ENCODE measurements at places on chromosomes 5 and 9.

GRCh38 chr9:69317081-69317480, 7.9 kb upstream of the ENTREP1 start:
- no peak for DNase-seq

GRCh38 chr9:98833090-98833956, 25.9 kb downstream of the GALNT12 start:
- DNase-seq = no peak

DNA sequence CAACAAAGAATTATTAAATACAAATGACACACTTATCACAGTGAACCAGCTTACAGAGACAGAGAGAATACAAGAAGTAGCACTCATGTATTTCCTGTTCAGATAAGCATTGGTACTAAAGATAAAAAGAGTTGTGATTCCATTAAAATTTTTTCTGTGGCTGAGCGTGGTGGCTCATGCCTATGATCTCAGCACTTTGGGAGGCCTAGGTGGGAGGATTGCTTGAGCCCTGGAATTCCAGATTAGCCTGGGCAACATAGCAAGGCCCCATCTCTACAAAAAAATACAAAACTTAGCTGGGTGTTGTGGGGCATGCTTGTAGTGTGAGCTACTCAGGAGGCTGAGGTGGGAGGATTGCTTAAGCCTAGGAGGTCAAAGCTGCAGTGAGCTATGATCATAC, 32.9 kb downstream of the FCHO2 start:
- DNase-seq = no peak

GRCh38 chr5:90274216-90274615, 135.3 kb downstream of the CETN3 start:
- no peak for DNase-seq

- DNase-seq = no peak
Observed at GRCh38 chr5:78360674-78360923, 182 bp downstream of the SCAMP1 start.

DNA sequence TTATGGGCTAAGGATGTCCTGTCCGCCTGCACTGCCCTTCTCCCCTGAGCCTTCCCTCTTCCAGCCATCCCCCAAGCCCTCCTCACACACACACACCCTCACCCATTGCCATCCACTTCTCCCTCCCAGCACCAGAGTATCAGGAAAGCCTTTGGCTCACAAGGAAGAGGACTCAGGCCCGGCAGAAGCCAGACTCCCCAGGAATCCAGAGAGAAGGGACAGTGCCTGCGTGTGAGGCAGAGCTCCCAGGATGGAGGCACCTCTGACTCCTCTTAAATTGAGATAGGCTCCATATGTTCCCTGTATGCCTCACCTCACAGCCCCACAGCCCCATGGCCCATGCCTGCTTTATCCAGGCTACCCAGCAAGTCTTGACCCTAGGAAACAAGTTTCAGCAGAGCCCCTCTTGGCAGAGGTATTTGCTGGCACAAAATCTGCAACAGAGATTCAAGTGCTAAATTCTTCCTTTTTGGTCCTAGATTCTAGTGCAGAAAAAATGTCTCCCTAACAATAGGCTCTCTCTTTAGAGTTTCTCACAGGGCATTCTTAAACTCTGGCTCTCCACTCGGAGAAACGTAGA, 761 bp downstream of the IL17B start:
- DNase-seq = no peak

DNA sequence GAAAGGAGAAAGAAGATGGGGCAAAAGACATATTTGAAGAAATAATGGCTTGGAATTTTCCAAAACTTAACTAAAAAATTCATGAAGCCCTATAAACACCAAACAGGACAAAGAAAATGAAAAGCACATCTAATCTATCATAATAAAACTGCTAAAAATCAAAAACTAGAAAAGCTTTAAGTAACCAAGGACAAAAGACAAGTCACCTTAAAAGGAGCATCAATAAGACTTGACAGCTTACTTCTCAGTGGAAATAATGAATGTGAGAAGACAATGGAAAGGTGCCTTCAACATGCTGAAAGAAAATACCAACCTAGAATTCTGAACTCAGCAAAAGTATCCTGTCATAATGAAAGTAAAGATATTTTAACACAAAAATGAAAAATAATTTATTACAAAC, 27.0 kb downstream of the GTF3C4 start:
- DNase-seq = no peak

- no peak for DNase-seq
Observed at GRCh38 chr9:36980148-36980974, 53.7 kb downstream of the PAX5 start.

GRCh38 chr9:6955251-6955921, 197.6 kb downstream of the KDM4C start:
- no peak for DNase-seq

DNA sequence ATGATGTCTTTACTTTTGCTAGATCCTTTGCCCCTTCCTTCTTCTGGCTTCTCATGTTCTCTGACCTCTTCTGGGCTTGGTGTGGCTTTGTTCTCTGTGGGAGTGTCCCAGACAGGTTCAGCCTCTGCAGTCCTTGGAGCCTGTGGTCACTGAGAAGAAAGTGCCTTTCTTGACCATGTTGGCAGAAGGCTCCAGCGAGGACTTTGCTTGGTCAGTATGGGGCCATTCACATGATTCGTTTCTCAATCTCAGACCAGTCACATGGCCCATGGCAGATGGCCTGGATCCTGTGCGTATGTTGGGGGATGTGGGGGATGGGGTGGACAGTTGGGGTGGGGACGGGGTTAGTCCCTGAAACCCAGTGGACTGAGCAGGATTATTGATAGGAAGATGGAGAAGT, 274.1 kb downstream of the ARHGAP26 start:
- no peak for DNase-seq

GRCh38 chr9:74444369-74444768, 52.8 kb upstream of the RORB start:
- no peak for DNase-seq

DNA sequence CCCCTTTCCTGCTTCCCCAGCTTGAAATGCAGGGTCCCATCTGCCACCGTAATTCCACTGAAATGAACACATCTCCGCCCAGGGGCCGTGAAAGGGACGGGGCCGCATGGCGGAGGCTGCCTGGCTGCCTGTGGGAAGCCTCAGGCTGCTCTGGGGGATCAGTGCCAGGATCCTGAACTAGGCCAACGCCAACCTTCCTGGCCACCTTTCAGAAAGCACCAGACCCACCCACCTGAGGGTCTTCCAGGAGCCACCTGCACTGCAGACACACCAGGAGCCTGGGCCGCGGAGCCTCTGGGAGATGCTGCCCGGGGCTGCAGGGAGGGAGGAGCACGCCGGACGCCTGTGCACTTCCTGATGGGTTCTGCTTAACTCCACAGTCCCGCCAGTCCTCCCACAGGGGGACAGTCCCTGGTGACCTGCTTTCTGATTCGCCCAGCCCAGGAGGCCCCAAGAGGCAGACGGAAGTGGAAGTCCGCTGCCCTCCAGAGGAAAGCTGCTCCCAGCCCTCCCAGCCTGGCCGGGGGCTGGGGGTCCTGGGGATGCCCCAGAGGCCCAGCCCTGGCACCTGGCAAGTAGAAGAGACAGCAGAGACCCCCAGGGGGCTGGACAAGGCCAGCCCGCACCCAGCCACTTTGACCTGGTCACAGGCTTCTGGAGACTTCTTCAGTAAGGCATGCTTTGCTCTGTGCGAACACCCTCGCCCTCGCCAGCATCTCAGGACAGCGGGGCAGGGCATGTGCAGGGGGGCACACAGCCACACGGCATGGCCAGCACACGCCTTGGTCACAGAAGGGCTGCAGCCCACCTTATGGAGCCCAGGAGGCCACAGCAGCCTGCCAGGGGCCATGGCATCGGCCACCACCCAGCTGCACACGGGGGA, at the start of gene CARD9:
TSS of gene CARD9 (minus strand) at position 370 of the 883 bp plus-strand sequence. CDS start 1,591 bp downstream, outside the sequence.
- DNase-seq = no peak
